NCI-H69 (cell line): ENCODE measurements at places on chromosomes 6 and 20.
A peak's percentile ranks its signal among the peaks of the same experiment; 100 is the strongest.

- no peak for DNase-seq
Measured at GRCh38 chr20:59650418-59650817, 46.1 kb downstream of the PHACTR3 start.

DNA sequence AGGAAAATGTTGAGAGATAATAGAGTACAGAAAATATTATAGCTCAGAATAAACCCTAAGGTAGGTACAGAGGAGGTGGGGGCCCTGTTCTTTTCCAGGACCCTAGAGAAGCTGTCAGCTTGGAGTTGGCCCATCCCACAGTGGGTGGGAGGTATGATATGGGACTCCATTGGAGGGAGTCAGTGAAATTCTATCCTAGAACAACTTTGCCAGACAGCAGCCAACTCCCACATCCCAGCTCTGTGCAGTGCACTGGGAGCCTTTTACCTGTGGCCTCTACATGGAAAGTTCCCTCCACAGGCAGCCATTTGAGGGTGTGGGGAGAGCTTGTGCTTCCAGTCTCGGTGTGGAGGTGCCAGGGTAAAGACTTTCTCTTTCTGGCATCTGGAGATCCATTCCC, 36.8 kb upstream of the CLIC5 start:
- no peak for DNase-seq

- peak; percentile 91 for DNase-seq
Measured at GRCh38 chr20:8007490-8007889, 12.1 kb downstream of the TMX4 start.

- no peak for DNase-seq
Measured at GRCh38 chr6:121187200-121187832, 147.0 kb downstream of the TBC1D32 start.

DNA sequence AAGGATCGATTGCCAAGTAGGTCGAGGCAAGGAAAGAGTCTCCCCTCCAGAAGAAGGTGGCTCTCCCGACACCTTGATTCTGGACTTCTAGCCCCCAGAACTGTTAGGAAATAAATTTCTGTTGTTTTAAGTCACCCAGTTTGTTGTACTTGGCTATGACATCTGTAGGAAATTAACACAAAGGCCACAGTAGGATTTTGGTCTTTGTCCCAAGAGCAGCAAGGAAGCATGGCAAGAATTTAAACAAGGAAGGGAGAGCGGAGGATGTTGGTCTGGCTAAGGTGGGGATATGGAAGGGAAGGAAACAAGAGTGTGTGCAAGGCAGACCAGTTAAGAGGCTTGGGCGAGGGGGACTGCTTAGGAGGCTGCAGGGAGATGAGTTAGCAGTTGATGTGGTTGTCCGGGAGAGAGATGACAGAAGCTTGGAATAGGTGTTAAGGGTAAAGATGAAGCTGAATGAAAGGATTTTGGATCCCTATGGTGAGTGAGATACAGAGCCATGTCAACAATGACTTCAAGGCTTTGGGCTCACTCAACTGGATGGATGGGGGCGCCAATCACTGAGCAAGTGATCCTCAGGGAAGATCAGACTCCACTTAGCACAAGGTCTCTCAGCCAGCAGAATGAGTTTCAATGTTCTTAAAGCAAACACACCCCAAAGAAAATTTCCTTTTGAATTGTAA, 140.5 kb upstream of the ZNF217 start:
- DNase-seq, result no peak

GRCh38 chr20:1087311-1087905, 31.0 kb upstream of the PSMF1 start:
- DNase-seq, result no peak

- no peak for DNase-seq
Measured at GRCh38 chr6:138539876-138540275, 40.6 kb upstream of the NHSL1 start.

DNA sequence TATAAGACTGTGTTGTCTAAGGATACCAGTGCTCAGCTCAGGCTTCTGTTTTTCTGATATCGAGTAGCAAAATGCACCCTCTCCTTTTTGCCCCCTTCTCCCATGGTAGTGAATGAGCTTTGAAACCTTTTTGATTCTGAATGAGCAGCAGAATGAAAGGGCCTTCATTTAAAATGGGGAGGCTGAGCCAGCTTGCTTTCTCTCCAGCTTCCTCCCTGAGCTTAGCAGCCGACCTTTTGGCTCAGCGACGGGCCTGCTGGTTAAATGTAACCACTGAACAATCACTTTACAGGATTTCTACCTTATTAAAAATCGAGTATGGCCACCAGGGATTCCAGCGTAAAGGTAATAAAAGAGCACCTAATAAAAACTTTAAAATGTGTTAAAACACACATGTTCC, 133.7 kb upstream of the SPACA1 start:
- DNase-seq, result no peak

GRCh38 chr6:154267508-154268106, 89.0 kb downstream of the IPCEF1 start:
- no peak for DNase-seq

- no peak for DNase-seq
Measured at GRCh38 chr20:62120990-62121775, 1.1 kb upstream of the LSM14B start.

DNA sequence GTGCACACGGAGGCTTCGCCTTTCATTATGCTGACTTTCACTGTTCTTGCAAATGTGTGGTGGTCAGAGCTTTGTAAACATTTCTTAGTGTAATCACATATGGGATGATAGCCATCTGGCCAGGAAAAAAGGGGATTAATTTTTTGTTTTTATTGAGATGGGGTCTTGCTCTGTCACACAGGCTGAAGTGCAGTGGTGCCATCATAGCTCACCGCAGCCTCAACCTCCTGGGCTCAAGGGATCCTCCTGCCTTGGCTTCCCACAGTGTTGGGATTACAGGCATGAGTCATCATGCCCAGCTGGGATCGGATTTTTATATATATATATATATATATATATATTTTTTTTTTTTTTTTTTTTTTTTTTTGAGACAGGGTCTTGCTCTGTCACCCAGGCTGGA, 11.0 kb upstream of the TIAM2 start:
- DNase-seq, result peak; percentile 33

DNA sequence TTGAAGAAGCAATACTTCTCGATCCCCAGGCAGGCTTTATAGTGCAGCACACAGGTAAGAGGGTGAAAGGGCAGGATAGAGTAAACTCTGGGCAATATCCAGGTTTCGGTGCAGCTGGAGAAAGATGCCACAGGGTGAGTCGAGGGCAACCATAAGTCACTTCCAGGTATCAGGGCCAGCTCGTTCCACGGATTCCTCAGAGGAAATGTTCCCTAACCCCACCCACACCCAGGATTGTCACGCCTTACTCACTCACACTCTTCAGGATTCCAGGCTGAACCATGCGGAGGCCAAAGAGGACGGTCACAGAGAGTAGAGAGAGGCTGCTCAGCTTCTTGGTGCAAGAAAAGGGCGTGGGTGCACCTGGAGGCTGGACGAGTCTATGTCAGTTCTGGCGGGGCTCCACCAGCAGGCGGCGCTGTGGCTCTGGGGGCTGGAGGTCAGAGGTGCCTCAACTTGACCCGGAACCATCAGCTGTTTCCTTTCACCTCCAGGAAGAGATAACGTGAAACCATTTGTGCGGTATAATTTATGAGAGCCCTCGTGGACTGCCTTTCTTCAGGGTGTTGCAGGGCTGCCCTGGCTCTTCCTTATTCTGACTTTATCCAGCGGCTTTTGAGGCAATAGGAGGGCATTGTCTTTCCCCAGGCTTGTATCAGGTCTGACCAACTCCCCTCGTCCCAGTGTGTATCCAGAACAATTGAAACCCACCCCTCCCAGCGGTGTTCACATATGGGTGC, 14.5 kb upstream of the WFDC12 start:
- DNase-seq, result peak; percentile 41

DNA sequence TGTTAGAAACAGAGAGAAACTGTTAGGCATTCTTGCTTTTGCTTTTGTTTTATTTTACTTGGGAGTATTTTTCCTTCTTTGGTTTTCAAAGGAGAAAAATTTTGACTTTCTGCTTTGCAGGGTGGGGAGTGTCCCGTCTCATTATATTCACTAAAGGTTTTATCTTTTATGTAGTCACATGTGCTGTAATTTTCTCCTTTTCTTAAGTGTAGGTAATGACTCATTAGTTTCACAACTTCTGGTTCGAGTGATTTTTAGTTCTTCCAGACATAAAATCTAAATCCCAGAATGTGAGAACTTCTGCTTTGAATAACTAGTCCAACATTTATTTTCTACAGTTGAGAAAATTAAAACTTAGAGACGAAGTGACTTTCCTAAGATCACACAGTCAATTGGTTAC, 37.7 kb downstream of the ADGRF1 start:
- DNase-seq, result no peak

DNA sequence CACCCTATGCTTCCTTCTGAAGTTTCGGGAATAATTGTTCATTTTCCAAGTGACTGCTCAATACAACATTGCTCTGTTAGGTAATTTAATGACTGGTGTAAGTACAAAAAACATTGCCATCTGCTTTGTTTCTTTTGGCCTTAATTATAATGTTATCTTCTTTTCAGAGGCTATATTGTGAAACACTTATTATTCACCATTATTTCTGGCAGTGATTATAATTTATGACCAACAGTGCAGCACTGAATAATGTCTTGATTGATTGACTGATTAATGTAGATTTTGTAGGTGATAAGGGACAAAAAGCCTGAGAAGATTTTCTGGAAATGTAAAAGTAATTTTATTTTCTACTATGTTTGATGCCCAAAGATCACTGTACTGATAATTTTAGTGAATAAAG, 377.7 kb downstream of the PLCB1 start:
- peak; percentile 87 for DNase-seq

DNA sequence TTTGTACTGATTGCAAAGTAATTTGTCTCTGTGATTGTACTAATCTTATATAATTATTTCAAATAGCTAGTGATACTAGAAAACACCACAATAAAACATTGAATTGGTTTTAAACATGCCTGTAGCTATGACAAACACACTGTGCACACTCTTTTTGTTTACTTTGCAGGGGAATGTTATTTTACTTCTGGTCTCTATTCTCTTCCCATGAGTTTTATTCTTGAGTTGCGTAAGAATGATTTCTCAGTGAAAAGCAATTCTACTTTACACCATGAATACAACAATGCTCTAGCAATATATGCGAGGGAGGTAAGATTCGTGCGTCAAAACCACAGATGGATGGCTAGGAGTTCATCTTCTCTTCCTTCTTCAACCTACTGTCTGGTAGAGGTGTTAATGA, 68.4 kb upstream of the PHACTR1 start:
- DNase-seq, result no peak

DNA sequence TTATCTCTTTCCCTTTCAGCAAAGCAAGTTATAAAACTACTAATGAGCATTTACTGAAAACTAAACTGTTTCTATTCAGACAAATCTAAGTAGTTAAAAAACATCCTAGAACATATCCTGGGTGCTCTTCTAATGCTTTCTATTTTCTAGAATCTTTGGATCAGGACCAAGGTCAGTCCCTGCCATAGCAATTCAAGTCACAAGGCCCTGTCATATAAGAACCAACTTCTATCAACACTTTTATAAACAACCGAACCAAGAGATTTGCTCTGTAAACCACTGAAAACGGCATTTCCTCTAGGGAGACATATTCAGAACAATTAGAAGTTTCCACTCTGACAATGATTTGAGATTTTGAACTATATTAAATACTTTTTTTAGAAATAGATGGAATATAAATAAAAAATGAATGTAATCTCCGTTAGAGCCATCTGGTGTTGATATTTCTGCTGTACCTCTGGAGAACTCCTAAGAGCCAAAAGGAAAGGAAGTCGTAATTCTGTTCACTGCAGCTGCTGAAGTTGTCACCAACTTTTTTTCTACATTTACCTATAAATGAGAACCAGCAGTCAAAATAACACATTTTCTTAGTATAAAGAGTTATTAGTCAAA, 51.4 kb upstream of the LGSN start:
- DNase-seq, result peak; percentile 46

GRCh38 chr20:40815156-40816038, 126.4 kb upstream of the MAFB start:
- DNase-seq, result no peak

- peak; percentile 82 for DNase-seq
Measured at GRCh38 chr6:137271245-137272183, 52.3 kb upstream of the IFNGR1 start.

GRCh38 chr6:4603856-4604369, 172.3 kb upstream of the CDYL start:
- DNase-seq, result no peak

- DNase-seq, result peak; percentile 77
Measured at GRCh38 chr6:14380086-14380820, 262.7 kb downstream of the CD83 start.

DNA sequence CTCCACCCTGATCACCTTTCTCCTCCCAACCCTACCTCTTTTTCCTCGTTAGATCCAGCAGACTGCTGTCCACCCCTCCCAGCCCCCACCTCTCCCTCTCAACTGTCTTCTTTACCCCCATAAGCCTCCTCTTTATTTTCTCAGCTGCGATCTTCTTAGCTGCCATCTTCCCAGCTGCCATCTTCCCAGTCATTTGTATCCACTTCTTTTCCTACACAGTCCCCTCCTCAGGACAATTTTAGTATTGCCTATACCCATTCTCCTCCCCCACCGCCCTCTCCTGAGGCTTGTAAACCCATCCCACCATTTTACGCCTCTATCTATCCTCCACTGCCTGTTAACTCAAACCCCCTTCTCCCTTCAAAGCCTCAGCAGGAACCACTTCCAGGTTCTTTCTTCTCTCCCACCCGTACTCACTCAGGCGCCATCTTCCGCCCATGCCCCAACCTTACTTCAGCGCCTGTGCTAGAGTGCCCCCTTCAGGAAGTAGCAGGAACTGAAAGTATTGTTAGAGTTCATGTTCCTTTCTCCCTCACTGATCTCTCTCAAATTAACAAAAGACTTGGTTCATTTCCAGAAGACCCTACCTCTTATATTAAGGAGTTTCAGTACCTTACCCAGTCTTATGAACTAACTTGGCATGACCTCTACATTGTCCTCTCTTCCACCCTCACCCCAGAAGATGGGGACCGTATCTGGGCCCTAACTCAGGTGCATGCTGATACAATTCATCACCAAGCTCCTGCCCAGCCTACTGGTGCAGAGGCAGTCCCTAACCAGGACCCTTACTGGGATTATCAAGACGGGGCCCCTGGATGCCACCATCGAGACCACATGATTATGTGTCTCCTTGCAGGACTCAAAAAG, 236.0 kb downstream of the ADGRG6 start:
- DNase-seq, result peak; percentile 65

DNA sequence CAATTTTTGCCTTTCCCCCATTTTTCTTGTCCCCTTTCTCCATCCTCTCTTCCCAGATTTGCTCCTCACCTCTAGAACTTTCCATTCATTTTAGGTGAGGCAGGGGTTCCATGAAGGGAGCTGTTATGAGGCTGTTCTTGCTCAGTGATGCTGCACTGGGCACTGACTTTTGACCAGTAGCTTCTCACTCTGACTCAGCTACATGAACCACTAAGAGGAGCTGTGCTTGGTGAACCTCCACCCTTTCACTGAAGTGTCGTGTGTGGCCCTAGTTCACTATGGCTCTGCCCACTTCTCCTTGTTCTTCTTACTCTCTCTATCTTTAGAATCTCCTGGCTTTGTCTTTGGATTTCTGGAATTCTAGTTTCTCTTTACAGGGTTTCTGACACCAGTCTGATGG, 307.1 kb upstream of the RNF24 start:
- no peak for DNase-seq

GRCh38 chr6:129280749-129281148, 397.8 kb downstream of the LAMA2 start:
- no peak for DNase-seq
